CMK (cell line): ENCODE measurements at places on chromosomes 6 and 20.

- DNase-seq: peak; percentile 17
These were observed 54.6 kb downstream of the LYRM4 start for GRCh38 chr6:5205877-5206850.

DNA sequence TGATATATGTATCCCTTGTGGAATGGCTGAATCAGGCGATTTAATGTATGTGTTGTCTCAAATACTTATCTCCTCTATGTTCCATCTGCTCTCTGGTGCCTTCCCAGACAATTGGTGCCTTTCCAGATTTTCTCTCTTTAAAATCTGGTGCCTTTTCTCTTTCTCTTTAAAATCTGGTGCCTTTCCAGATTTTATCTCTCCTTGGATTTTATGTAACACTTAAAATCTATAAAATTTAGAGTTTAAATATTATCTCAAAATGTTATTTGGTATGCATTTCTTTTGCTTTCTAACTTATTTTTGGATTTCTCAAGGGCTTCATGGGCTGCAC lies 116.3 kb downstream of the KIF13A start:
- no peak for DNase-seq

DNA sequence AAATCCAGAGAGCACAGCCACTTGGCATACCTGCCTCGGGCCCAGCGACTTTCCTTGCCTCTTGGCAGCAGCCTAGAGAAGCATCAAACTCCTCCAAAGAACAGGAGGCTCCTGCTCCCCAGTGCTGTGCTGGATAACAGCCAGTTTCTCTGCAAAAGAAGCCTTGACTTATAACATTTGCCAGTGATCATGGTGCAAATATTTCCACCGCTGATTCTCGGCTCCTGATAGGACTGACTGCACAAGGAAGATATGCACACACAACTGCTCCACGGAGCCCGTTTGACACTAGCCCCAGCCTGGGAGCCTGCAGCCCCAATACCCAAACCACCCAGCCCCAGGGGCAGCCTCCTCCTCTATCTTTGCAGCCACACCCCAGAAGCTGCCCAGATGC lies 17.5 kb downstream of the ACSS1 start:
- DNase-seq: no peak

- no peak for DNase-seq
These were observed 4.6 kb downstream of the GUCA1A start for GRCh38 chr6:42177514-42178364.

DNA sequence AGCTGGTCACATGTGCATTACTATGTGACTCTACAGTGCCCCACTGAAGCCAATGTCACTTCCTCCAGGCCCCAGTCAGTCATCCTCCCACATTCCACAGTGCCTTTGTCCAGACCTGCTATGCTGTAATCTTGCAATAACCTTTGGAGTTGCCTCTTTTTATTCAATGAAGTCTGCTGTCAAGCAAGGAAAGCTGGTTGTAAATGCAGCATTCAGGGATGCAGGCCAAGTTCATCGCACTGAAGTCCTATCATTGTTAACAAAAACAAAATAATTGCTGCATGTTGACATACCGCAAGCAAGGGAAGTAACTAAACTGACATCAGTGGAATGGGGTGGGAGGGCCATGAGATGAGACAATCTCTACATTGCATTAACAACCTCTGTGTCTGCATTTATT lies 131.2 kb upstream of the CDYL start:
- DNase-seq: no peak

DNA sequence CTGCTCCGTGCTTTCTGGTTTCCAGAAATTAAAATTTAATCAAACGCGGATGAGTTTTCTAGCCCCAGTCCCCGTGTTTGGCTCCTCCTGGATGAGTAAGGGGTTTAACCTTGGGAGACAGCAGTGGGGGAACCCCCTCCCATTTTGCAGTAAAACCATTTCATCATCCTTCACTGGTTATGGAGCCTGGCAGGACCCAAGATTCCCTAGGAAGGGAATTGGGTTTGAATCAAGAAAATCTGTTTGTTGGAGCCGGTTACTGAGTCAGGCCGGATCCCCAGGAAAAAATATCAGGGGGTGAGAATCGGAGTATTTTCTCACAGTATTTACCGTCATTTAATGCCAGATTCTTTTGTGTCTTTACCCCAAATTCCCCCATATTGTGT lies 754 bp downstream of the YWHAB start:
- DNase-seq: no peak

DNA sequence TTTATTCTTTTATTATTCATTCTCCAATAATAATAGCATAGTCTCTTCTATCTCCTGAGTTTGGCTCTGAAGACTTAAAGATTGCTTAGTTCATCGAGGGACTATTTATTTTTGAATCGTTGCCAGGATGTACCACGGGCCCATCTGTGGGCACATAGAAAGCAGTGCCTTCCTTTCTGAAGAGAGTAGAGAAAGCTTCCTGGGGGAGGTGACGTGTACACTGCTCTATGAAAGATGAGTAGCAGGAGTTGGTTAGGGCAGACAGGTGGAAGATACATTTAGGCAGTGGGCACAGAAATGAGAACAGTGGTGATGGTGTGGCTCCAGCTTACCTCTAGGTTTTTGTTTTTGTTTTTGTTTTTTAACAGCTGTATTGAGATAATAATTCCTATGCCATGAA lies 98.4 kb downstream of the CDKAL1 start:
- DNase-seq: no peak

DNA sequence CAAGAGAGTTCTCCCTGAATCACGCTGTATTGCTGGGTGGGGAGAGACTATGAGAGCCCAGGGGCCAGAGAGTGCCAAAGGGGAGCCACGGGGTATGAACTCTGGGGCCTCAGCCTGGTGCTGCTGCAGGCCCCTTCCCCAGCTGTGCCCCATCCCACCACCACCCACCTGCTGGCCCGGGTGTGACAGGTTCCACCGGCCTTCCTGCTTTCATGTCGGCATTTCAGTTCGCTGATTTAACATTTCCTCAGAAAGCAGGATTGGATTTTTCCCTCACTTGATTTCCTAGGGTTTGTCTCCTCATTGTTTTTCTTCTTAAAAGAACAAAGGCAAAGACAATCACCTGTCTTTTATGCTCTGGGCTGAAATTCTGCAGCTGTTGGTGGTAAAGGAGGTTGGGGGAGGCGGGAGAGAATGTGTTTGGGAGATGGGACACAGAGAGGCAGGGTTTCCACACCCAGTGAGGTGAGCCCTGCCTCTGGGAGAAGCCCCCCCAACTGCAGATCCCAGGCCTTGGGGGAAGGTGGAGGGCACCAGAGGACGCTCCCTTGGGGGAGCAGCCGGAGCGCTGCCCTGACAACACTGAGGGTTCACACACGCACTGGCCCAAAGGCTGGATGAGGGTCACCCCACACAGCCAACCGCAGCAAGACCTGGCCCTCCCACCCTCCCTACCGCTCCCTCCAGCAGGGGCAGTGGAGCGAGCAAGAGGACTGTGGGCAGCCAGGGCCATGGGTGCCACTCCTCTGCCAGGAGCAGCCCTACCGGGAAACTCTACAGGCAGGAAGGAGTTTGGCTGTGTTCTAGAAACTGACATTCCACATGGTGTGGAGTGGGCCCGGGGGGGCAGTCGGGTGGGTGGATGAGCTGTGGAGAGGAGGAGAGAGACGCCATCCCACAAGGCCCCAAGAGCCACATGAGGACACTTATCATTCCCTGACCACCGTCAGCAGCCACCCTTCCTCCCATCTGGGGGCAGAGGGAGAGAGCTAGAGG lies 10.5 kb upstream of the MLN start:
- DNase-seq: no peak

DNA sequence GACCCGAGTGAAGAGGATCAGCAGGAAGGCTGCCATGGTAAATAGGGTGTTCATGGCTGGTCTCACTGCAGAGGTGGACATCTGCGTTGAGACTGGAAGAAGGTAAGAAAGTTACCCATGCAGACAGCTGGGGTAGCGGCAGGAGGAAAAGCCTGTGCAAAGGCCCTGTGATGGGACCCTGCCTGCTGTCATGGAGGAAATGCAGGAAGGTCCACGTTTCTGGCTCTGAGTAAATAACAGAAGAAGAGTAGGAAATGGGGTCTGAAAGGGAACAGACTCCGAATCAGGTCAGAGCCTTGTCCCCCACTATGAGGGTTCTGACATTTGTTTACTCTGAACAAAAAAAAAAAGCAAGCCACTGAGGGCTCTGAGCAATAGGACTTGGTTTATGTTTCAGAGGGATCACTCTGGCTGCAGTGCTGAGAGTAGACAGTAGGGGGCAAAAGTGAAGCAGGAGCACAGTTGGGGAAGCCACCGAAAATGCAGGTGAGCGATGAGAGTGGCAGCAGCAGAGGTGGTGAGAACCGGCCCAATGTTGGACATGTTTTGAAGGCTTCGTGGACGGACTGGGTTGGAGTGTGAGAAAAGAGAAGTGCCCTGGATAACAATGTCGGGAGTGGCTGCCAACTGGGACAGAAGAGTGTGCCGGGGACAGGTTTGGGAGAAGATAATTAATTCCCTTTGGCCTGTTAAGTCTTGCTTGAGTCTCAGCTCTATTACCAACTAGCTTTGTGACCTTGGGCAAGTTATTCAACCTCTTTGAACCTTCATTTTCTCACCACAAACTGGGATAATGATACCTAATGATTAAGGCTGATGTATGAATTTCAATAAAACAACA lies 57.9 kb upstream of the MAP7 start:
- no peak for DNase-seq

DNA sequence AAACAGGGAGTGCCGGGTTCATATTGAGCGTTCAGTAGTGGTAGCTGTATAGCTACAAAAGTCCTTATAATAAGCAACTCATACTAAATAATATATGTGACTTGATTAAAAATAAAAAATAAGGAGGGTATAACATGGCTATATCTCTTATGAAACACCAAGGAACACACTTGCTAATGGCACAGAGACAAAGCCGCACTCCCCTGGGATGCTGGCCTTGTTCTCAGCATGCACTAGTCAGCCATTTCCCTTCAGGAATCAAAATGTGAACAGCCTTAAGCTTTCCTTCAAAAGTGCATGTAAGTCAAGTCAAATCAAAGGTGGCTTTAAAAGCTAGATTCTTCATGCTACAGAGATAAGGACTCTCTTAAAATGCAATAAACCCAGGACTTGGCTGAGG lies 9.4 kb downstream of the HMGCLL1 start:
- DNase-seq: no peak

- no peak for DNase-seq
These were observed 289.6 kb downstream of the RFPL4B start for GRCh38 chr6:112636650-112637262.

DNA sequence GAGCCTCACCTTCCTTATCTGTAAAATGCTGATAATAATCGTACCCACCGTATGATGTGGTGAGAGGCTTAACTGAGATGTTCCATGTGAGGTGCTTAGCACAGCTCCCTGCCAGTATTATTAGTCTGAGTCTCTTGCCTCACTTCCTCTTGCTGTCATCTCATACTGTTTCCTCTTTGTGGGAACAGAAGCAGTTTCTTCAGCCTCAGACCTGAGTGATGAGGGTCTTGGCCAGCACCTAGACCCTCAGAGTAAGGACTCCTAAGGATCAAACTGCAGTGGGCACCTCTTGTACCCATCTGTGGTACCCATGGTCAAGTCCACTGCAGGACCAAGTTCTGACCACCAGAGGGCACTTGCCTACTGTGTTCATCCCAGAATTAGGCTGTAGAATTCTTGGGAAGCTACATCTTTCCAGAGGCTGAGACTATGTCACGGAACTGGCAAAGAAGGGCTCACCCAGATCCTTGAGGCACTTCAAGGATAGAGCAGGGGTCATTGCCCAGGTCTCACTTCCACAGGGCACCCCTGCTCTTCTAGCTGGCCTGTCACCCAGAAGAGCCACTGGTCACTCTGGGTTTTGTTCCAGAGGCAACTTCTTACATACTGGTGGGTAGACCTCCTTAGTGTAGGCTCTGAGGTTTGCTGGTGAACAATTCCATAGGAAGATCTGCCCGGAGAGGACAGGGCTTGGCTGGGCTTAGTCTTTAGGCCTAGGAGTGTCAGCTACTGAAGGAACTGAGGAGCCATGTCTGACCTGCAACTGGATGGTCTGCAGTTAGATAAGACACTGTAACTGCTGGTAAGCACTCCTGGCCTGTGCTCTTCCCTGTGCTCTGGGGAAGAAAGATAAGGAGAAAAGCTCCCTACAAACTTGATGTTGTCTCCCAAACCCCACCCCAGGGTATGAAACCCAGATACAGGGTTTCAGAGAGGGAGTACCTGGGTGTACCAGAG lies 20.6 kb upstream of the SGK2 start:
- DNase-seq: peak; percentile 22

GRCh38 chr6:102679865-102680264 lies 1286.4 kb downstream of the GRIK2 start:
- DNase-seq: no peak

DNA sequence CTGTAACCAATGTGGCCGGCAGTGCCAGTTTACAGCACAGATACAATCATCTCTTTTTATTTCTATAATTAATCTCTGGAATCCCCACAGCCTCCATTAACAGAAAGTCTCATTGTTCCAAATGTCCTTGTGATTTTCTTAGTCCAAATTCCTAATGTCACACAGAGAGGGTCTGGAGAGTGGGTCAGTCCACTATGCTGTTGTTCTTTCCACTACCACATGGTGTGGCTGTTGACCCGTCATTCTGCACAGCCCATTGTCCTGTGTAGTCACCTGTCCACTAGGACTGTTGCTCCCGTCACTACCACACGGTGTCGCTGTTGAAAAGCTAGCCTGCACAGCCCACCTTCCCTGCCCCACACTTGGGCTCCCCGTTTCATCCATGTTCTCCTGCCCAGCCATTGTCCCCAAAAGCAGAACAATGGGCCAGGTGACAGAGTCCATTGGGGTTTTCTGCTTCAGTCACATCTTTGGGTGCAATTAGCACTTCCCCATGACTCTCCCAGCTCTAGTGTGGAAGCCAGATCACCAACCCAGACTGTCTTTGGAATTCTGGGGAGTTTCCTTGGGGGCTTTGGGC lies 8.6 kb upstream of the LBP start:
- peak; percentile 31 for DNase-seq

- no peak for DNase-seq
These were observed 11.9 kb downstream of the SERPINB9 start for GRCh38 chr6:2890976-2891767.

GRCh38 chr20:53774461-53775203 lies 181.0 kb upstream of the ZNF217 start:
- DNase-seq: no peak

- DNase-seq: no peak
These were observed 133.6 kb downstream of the SH3BGRL2 start for GRCh38 chr6:79764747-79765146.

GRCh38 chr6:21085211-21085610 lies 508.3 kb upstream of the SOX4 start:
- no peak for DNase-seq
